Activated B cell treated with CpG ODN at 0.5 μM for 24 hours (primary cell): ENCODE measurements at places on chromosomes 11 and 22. TPM values are rescaled to one million over a fixed set of nuclear protein-coding genes. Genes with fewer than 3 reads are reported as not detected.

Gene BTBD18
- not detected in 2 replicates for total RNA-seq

Gene MUC6
- total RNA-seq = not detected in 2 replicates

Gene SUSD2
- total RNA-seq = 0.39 and 0.93 TPM in 2 replicates

Gene OR5B21
- total RNA-seq = 0.60 and 0.71 TPM in 2 replicates

DNA sequence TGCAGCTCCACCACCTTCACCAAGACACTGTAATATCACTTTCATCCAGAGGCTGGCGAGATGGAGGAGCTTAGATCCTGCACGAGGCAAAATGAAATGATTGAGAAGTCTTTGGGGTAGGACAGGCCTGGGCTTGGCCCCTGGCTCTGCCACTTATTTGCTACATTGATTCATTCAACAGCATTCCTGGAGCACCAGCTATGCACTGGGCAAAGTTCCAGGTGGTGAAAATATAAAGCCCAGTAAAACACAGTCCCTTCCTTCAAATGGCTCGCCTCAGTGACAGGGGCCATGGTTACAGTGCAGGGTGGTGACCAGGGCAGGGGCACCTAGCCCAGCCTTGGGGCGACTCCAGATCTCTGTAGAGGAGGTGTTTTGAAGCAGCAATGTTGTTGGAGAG, 19.7 kb downstream of the ALX4 start:
- DNase-seq = no peak

DNA sequence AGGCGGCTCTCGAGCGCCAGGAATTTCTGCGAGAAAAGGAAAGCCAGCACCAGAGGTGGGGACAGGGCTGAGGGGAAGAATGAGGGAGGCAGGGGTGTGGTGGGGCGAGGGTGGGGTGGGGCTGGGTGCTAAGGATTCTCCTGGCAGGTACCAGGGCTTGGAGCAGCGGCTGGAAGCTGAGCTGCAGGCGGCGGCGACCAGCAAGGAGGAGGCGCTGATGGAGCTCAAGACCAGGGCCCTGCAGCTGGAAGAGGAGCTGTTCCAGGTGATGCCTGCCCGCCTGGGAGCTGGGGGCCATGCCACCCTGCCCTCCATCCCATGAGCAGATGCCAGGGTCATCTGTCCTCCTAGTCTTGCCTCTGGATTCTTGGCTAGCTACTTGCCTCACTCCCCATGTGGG, 9.4 kb downstream of the CCDC88B start:
- no peak for DNase-seq

GRCh38 chr11:67354075-67355022, 1.0 kb upstream of the POLD4 start:
- peak; percentile 25 for DNase-seq

GRCh38 chr11:64898076-64898445, 18.9 kb downstream of the ATG2A start:
- DNase-seq = no peak

GRCh38 chr11:95556342-95557163, 233.0 kb downstream of the FAM76B start:
- no peak for DNase-seq

GRCh38 chr11:81907996-81908395, 825.7 kb downstream of the FAM181B start:
- DNase-seq = no peak

- DNase-seq = no peak
Measured at GRCh38 chr11:108606070-108606469, 12.5 kb upstream of the EXPH5 start.

DNA sequence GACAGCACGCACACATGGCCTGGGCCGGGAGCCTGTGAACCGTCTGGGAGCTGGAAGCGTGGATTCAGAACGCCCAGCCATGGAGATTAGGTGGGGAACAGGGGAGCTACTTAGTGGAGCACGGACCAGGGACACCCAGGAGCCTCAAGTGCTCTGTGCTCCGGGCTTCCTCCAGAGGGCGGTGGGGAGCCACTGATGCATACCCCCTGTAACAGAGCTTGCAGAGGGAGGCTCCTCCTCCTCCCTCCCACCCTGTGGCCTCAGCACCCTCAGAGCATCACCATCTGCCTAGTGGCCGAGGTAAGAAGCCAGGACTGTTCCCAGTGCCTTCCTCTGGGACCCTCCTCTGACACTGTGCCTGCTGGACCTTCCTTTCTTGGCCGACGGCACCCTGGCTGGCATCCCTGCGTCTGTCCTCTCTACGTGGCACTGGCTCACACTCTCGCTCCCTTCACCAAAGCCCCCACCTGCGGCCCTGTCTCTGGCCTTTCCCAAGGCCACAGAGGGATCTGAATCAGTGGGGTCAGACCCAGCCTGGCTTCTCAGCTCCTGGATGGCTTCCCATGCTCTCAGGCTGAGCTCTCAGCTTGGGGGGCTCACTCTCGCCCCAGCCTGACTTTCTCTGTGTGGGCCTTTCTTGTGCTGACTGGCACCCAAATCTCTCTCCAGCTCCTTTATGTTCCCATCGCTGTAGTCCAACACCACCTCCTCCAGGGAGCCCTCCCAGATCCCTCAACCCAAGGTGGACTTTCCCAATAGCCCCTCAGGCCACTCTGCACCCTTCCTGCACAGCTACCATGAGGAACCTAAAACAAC, 780.9 kb downstream of the BRD1 start:
- DNase-seq = no peak

GRCh38 chr11:120727752-120728151, 216.2 kb downstream of the GRIK4 start:
- no peak for DNase-seq

DNA sequence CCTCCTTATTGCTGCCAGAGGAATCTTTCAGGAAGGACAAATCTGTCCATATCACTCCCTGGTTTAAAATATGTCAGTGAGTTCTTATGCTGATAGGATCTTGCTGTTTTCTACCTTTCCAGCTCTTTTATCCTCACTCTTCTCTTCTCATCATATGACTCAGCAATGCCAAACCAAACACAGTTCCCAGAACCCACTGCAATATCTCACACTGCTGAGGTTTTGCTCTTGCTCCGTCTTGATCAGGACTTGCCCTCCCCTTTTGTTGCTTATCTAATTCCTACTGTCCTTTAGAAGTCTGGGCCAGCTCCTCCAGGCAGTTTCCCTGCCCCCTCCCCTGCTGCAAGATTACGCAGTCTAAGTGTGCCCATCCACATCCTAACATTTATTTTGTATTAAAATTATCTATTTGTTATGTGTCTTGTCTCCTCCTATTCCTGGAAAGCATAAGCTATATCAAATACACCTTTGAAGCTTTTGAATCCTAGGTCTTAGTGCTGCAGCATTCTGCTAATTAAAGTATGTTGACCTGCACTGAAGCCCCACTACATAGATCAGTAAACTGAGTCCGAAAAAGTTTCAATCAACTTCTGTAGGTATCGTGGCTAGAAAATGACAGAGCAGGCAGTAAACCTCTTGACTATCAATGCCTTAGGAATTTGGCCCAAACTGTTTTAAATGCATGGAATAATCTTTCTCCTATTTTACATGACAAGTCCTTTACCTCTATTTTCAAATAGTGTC, 119.2 kb upstream of the C11orf87 start:
- DNase-seq = no peak

GRCh38 chr22:34993548-34993947, 72.4 kb upstream of the ISX start:
- no peak for DNase-seq

DNA sequence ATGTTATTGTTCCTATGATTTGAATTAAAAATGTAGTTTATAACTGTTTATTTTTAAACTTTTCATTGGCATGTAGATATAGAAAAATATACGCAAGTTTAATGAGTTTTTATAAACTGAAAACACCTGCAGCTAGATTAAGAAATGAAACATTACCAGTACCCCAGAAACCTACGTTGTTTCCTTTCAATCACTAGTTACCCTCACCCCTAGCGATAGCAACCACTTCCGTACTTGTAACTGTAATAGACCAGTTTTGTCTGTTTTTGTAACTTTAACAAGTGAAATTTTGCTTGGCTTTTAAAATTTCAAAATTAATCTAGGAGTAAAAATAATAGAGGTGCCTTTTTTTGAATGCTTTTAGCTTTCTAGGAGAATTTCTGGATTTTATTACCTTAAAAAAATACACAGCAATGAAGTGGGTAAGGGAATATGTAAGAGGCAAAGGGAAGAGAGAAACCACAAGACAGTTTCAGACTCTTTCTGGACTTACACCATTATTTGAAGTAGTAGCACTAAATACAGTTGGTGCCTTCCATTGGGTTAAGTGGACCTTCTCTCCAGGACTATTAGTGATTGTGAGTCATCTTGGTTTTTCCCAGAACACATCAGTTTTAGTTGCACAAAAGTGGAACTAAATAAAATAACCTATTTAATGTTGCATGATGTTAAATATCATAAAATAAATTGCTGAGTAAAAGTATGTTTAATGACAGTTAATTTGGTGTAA, 18.7 kb upstream of the NAT10 start:
- DNase-seq = no peak
